ENCODE measurements at places on chromosomes 12 and 14. TPM values are rescaled to one million over a fixed set of nuclear protein-coding genes. Genes with fewer than 3 reads are reported as not detected.

KRT83 gene
- not detected for total RNA-seq

ZFHX2 gene
- total RNA-seq, result 3.1 TPM

IAPP gene
- not detected for total RNA-seq

MYH7 gene
- total RNA-seq, result not detected

AKAP3 gene
- total RNA-seq, result 0.63 TPM

MUCL1 gene
- not detected for total RNA-seq

CCDC38 gene
- not detected for total RNA-seq

HOTAIR gene
- 0.20 TPM for total RNA-seq

P2RX2 gene
- total RNA-seq, result not detected

SLC24A4 gene
- total RNA-seq, result 8.6 TPM

SRRM4 gene
- total RNA-seq, result not detected

SYNDIG1L gene
- total RNA-seq, result not detected

APAF1 gene
- total RNA-seq, result 16.7 TPM

GNB3 gene
- 0.84 TPM for total RNA-seq

TESPA1 gene
- total RNA-seq, result 2.8 TPM

DPPA3 gene
- not detected for total RNA-seq

LPAR5 gene
- total RNA-seq, result 11.4 TPM

SSPN gene
- 38.5 TPM for total RNA-seq
